OCI-LY7 (cell line): ENCODE measurements at places on chromosomes 12 and 14.
A peak's percentile ranks its signal among the peaks of the same experiment; 100 is the strongest.

- no peak for DNase-seq
Measured at GRCh38 chr12:78885466-78885865, 20.9 kb downstream of the SYT1 start.

DNA sequence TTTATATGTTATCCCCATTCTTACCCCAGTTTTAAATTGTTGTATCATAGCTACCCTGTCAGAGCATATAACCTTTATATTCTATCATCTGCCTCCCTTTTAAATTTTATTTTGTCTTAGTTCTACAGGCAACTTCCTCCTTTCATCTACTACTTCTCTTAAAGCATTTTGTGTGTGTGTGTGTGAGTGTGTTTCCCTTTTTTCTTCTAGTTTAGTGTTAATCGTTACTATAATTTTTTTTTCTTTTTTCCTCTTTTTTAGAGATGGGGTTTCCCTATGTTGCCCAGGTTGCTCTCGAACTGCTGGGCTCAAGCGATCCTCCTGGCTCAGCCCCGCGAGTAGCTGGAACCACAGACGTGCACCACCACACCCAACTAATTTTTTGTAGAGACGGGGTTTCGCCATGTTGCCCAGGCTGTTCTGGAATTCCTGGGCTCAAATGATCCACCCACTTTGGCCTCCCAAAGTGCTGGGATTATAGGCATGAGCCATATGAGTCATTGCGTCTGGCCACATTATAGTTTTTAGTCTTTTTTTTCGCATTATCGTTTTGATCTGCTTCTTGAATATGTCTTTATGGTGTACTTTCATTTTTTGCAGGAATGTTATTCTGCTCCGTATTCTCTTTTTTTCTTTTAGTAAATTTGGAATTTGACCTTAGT, 33.1 kb upstream of the FBXO34 start:
- no peak for DNase-seq

DNA sequence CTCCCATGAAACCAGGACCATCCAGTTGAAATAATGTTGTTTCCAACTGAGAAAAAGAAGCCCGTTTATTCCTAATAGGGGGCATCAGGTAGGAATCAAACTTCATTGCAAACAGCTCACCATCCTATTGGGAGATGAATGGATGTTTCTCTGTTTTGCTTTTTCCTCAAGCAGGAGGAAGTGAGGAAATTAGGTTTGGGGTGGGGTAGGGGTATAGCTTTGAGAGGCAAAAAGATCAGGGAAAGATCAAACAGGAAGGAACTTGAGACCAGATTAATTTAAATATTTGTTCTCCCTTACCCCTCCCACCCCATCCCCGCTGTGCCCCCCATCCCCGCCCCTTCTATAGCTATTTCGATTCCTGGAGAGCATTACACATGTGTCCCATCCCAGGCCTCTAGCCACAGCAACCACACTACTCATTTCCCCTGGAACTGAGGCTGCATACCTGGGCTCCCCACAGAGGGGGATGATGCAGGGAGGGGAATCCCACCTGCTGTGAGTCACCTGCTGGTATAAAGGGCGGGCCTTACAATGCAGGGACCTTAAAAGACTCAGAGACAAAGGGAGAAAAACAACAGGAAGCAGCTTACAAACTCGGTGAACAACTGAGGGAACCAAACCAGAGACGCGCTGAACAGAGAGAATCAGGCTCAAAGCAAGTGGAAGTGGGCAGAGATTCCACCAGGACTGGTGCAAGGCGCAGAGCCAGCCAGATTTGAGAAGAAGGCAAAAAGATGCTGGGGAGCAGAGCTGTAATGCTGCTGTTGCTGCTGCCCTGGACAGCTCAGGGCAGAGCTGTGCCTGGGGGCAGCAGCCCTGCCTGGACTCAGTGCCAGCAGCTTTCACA, at the start of gene IL23A:
Gene IL23A (plus strand): TSS at position 577 of the 850 bp plus-strand sequence. CDS start 161 bp downstream, at position 738.
- peak; percentile 80 for DNase-seq

GRCh38 chr12:114669401-114670290, 14.3 kb downstream of the TBX3 start:
- no peak for DNase-seq

- no peak for DNase-seq
Measured at GRCh38 chr14:96227428-96227827, 22.8 kb downstream of the BDKRB2 start.

GRCh38 chr14:45290547-45290946, 37.5 kb upstream of the MIS18BP1 start:
- DNase-seq = no peak

DNA sequence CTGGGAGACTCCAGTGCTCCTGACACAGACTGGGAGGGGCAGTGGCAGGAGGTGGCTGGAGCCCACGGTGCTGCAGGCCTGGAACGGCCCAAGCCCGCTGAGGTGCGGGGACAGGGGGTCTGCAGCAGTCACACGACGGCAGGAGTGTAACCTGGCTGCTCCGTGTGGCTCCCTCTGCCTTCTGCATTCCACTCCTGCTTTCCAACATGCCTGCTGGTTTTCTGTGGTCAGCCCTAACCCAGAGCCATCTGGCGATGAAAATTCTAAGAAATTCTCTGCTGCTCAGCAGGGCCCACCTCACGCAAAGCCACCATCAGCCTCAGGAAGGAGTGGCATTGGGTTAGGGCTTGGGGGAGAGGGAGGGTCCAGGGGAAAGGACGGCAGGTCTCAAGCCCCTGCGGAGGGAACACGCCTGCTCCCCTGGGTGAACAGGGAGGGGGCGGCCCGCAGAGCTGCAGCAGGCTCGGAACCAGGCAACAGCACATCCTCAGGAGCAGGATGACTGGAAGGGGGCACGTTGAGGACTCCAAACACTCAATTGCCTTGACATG, 5.0 kb upstream of the FBRSL1 start:
- no peak for DNase-seq
